ENCODE measurements at places on chromosomes 12 and 14.
A peak's percentile ranks its signal among the peaks of the same experiment; 100 is the strongest.

GRCh38 chr12:53300187-53300586, 692 bp downstream of the MYG1 start:
- peak; percentile 40 for DNase-seq

GRCh38 chr12:42426746-42427145, 100.8 kb downstream of the PPHLN1 start:
- peak; percentile 27 for DNase-seq

GRCh38 chr12:5798242-5799015, 146.6 kb downstream of the ANO2 start:
- DNase-seq: no peak

DNA sequence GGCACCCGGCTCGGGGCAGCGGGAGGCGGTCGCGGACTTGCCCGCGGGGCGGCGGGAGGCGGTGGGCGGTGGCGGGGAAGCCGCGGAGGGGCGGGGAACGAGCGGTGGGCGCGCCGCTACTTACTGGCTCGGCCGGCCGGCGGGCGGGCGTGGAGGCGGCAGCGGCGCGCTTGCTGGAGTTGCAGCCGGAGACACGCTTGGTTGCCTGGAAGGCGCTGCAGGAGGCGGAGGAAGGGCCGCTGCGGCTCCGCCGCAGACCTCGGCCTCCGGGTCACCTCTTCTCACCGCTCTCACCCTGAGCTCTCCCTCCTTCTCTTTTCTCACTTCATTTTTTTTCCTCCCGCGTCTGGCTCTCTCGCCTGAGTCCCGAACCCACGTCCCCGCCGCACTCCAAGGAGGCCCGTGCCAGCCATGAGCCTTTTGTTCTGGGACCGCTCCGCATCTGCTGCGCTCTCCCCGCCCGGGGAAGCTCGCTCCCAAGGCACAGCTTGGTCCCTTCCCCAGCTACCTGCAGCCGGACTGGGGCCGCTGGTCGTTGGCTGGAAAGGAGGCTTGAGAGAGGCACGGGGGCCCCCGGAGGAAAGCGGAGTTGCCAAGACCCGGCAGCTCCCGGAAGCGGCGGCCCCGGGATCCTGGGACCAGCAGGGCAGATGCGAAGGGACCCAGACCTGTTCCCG, 592 bp upstream of the KCNK10 start:
- DNase-seq: peak; percentile 3

DNA sequence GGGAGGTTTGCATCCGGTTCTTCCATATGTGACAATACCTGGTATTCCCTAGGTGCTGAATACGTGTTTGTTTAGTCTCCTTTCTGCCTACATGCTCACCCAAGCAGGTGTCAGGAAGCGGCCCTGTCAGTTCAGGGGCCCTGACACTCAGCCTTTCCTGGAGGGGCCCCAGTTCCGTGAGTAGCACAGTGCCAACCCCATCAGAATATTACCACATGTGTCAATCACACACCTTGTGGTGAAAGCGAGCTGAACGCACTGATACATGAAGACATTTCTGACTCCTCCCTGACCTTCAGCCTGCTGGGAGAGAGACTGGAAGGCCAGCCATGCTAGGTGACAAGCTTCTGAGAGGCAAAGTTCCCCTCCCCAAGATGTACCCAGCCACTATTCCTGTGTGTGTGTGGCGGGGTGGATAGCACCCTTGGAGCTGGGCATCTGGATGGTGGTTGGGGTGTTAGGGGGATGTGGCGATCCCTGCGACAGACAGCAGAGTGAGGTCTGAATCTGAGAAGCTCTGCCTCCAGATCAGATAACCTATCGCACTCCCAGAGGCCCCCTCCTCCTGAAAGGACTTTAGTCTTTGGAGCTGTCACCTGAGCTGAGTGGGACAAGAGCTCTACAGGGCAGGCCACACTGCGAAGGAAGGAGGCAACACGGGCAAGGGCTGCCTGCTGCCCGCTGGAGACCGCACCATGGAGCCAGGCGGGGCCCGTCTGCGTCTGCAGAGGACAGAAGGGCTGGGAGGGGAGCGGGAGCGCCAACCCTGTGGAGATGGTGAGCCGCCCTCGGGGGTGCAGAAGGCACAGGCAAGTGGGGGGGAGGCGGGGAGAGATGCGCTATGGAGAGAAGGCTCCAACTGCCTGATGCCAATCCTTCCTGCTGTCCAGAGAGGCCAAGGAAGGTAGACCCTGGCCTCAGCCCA, at the start of gene SOAT2:
Gene SOAT2, plus strand, starts transcription at position 604 of the 925 bp plus-strand sequence. Its CDS starts 92 bp downstream, at position 696.
- DNase-seq: no peak

GRCh38 chr12:39095636-39096330, 190.4 kb upstream of the CPNE8 start:
- DNase-seq: no peak

DNA sequence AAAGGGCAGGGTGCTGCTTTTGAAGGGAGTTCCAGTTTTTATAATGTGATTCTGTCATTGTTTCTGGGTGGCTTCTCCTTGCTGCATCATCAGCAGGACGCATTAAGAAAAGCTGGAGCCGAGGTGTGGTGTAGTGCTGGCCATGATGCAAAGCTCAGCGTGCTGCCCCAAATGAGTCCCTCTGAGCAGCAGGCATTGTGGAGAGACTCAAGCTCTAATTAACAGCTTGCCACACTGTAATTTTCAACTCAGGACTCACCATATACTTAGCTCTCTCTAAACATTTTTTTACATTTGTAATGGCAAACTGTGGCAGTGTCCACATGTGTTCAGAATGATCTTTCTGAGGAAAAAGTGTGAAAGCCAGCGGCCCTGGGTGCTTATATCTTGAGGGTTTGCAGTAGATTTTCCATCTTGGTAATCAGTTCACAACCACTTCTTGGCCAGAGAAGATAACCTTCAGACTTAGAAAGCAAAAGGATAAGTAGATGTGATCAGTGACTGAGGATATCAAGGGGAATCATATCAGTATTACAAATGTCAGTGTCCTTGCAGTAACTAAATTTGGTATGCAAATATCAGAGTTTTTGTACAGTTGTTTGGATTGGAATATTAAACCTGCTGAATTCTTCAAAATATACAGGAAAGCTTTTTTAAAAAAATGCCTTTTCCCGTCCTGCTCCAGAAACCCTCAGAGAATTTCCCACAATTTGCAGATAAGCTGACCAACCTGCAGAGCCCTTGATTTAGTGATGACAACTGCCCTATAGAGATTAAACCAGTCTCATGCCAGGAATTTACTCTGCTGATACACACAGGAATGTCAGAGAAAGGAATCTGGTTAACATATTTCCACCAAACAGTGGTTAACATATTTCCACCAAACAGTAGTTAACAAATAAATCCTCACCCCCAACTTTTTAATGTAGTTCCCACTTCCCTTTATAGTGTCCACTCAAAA, 63.6 kb downstream of the DAAM1 start:
- DNase-seq: peak; percentile 89

GRCh38 chr12:4030929-4031702, 157.9 kb upstream of the PARP11 start:
- DNase-seq: peak; percentile 98

- no peak for DNase-seq
These were observed 137.5 kb downstream of the FSCB start for GRCh38 chr14:44369401-44370123.

DNA sequence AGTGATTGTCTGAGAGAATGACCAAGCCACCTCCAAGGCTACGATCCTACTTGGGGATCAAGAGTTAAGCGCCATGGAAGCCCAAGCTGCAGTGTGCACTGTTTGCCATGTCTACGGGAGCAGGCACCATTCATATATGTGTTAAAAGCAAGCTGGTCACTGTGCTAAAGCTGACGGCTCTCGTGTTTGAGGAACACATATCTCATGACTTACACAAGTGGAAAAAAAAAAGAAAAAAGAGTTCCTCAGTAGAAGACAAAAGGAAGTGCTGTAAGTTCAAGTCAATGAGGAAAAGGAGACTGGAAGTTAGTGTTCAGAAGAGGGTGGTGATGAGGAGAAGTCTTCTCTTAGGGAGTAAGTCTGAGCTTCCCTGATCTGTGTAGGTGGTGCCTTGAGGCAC, 4.9 kb upstream of the PTCSC3 start:
- no peak for DNase-seq

- no peak for DNase-seq
These were observed 206.5 kb downstream of the BCAT1 start for GRCh38 chr12:24742378-24742777.

GRCh38 chr12:31234053-31234840, 91.7 kb downstream of the SINHCAF start:
- DNase-seq: peak; percentile 11

DNA sequence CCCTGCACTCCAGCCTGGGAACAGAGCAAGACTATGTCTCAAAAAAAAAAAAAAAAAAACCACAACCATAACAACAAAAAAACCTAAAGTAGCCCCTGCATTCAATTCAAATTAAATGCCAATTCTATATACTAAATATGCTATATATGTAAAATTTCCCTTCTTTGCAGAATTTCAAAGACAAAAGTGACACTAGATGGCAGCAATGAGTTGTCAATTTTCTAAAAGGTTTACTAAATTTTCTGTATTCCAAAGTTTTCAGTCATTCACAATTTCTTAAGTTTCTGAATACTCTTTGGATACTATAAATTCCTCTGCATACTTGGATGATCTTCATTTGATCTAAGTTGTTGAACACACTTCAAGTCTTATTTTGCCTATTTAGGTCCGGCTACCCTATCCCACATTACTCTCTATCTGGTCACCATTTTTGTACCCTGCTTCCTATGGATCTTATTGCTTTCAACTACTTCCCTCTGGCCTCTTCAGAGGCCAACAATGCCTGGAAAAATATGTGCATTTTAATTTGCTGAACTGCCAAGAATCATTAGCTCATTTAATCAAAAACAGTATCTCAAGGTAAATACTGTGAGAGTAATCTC, 27.9 kb downstream of the HNRNPC start:
- DNase-seq: peak; percentile 58

DNA sequence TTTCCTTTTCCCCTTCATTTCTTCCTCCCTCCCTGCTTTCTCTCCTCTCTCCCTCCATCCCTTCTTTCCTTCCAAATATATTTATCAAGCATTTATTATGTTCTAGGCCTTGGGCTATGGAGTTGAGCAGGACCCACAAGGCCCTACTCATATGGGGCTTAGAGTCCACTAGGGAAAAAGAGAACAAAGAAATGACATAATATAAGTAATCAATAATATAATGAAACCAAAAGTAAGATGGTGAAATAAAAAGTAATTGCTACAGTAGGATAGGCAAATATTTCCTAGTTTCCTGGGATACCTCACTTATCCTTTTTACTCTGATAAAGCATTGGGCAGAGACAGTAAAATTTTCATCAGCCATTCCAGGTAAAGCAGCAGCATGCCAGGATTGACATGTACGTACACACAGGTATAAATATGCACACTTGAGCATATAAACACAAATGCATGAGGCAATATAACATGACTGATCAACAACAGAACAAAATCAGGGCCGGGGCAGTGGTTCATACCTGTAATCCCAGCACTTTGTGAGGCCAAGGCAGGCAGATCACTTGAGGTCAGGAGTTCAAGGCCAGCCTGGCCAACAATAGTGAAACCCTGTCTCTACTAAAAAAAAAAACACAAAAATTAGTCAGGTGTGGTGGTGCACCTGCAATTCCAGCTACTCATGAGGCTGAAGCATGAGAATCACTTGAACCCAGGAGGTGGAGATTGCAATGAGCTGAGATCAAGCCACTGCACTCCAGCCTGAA, 35.5 kb upstream of the CSRP2 start:
- DNase-seq: no peak

DNA sequence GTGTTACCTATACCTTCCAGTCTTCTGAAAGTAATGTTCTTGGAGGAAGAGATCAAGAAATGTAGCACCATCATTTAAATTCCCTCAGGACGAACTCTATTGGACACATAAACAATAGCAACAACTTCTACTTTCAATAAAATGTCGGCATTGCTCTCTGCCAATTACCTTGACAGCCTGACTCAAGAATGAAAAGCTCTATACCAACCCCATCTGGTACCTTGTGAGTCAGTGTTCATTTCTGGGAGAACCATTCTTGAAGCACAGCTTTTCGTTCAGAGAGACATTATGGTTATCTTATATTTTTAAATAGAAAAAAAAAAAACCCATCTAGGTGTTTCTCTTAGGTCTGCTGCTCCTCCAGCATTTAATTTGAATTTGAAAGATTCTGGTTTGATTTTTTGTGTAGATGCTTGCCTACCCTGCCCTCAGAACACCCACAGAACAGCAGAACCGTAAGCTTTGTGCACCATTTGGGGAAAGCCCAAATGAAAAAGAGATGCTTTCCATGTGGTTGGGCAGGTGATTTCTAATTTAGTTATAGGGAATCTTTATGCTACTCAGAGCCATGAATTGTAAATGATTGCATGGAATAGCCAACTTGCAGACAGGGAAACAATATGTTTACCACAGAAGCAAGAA, 156.0 kb downstream of the SAMD4A start:
- peak; percentile 17 for DNase-seq

DNA sequence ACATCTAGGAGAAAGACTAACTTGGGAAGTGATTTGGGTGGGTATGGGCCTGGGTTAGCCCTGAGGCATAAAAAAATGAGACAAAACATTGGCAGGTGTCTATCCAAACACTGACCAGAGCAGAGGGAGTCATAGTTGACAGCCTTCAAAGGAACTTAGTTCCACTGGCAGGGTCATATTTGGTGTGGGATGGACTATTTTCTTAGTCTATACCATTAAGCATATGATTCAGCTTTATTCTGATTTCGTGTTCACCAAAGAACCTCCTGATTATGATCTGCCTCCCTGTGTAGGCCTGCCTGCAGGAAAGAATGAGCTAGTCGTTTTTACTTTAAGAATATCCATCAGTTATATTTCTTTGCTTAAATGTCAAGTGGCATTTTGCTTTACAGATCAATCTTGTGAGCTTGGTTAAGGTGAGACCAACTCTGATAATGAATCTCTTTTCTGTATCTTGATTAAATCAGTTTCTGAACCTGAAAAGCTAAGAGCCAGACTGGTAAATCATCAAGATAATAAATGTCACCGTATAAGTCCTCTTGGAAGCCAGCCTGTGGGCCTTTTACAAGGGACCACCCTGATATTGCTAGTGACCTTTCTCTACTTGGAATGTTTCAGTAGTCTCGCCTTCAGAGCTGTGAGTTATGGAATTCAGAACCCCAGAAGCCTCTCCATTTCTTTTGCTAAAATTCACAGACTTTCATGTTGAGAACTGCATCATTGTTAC, 182.9 kb downstream of the MON2 start:
- DNase-seq: no peak

GRCh38 chr12:69837657-69838415, 12.8 kb downstream of the MYRFL start:
- DNase-seq: no peak

Measured in AG10803 (cell line).